ENCODE measurements at places on chromosomes 13 and 19.

- DNase-seq = no peak
Measured at GRCh38 chr13:111881700-111882099, 185.2 kb upstream of the SOX1 start.

- DNase-seq = no peak
Measured at GRCh38 chr13:71962126-71962525, 95.1 kb upstream of the DACH1 start.

DNA sequence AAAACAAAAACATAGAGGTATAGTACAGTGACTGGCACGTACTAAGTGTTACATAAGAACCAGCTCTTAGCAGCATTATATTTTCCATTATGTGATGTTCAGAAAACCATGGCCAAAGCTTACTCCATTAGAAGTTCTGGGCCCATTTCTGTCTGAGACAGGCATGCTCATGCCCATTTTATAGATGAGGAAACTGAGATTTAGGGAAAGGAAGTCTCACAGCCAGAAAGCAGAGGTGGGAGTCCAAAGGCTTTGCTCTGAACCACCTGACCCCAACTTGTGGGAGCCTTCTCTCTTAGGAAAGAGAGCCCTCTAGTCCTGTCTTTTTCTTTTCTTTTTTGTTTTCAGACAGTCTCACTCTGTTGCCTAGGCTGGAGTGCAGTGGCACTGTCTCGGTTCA is 2.3 kb downstream of the AP2S1 start:
- DNase-seq = no peak

- no peak for DNase-seq
Measured at GRCh38 chr13:37375071-37375470, 223.5 kb downstream of the POSTN start.

GRCh38 chr19:48967346-48968178 is 2.5 kb downstream of the FTL start:
- peak; percentile 56 for DNase-seq

- DNase-seq = no peak
Measured at GRCh38 chr13:41513600-41513999, 56.2 kb downstream of the RGCC start.

DNA sequence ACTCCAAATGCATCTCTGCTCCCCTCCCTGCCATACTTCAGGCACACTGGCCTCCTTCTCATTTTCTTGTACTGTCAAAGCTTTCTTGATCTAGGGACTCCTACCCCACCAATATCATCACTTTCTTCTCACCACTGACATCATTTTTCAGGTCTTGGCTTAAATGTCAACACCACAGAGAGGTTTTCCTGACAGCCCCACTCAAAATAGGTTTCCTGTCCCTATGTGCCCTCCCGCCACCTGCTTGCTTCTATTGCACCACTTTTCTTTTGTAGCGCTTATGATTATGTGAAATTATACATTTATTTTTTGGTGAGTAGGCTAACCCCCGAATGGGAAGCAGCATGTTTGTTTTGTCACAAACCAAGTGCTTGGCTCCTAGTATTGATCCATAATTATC is 164.6 kb downstream of the NDFIP2 start:
- DNase-seq = no peak

GRCh38 chr13:112481458-112481857 is 105.3 kb downstream of the SPACA7 start:
- peak; percentile 17 for DNase-seq

- DNase-seq = no peak
Measured at GRCh38 chr19:29076963-29077362, 136.0 kb downstream of the UQCRFS1 start.

DNA sequence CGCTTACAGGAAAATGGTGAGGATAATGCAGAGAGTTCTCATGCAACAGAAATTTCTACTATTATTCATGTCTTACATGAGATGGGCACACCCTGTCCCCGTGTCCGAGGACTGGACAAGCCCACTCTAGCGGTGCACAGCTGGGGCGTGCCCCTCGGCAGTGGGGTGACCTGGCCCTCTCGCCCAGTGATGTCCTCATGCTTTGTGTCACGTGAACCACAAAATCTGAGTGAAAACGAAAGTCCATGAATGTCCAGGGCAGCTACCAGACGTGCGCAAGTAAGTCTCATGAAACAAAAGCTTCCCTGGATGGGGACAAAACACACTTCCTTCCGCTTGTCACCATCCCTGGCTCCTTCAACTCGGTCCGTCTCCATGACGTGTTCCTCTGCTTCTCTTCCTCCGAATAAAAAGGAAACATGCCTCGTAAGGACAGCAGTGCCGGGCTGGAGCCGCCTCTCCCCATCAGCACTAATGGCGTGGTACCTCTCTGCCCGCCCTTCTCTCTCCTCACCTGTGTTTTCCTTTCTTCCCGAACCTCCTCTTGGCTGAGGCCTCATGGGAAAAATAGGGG is 45.6 kb downstream of the ANKRD10 start:
- DNase-seq = peak; percentile 60

- DNase-seq = no peak
Measured at GRCh38 chr13:33541456-33541855, 255.9 kb upstream of the STARD13 start.

DNA sequence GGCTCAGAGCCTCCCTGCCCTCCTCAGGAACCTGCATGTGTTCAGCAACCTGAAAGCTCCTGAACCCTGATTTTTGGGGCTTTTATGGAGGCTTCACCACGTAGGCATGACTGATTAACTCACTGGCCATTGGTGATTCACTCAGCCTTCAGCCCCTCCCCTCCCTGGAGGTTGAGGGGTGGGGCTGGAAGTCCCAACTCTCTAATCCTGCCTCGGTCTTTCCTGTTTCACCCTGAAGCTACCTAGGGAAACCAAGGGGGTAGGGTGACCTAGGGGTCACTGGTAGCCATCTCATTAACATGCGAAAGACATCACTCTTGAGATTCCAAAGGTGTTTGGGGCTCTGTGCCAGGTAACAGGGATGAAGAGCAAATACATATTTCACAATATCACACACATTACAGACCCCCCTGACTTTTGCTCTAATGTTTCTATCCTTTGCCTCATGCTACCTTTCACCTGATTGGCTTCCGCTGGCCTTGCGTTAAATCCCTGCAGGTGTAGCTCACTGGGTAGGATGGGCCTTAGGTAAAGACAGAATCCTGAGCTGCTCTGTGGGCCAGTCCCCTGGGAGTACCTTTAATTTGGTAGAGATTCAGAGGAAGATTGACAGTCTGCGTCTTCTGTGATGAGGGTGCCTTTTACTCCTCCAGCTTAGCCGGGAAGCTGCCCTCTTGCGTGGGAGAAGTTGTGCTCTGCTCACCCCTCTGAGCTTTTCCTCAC is 260.6 kb downstream of the ATP8A2 start:
- DNase-seq = no peak

GRCh38 chr19:517721-518597 is 10.7 kb downstream of the TPGS1 start:
- DNase-seq = no peak

GRCh38 chr13:28534210-28534609 is 39.3 kb upstream of the FLT1 start:
- no peak for DNase-seq

- DNase-seq = no peak
Measured at GRCh38 chr13:44219577-44220548, 153.8 kb upstream of the SERP2 start.

DNA sequence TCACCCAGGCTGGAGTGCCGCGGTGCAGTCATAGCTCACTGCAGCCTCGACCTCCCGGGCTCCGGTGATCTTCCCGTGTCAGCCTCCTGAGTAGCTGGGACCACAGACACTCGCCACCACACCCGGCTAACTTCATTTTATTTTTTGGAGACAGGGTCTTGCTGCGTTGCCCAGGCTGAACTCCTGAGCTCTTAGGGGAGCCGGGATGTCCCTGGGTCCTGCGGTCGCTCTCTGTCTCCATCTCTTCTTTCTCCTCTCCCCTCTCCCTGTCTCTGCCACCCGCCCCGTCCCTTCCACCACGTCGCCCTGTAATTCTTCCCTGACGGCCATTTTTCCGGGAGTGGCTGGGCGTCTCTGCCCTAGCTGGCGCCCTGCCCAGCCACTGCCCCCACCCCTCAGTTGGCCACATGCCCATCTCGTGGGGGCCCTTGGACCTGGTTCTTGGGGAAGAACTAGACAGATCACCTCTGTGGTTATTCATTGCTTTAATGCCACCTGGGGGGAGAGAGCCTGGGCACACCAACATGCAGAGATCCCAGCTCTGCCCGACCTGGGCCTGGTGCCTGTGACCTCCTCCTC is 18.9 kb downstream of the ARID3A start:
- DNase-seq = no peak

DNA sequence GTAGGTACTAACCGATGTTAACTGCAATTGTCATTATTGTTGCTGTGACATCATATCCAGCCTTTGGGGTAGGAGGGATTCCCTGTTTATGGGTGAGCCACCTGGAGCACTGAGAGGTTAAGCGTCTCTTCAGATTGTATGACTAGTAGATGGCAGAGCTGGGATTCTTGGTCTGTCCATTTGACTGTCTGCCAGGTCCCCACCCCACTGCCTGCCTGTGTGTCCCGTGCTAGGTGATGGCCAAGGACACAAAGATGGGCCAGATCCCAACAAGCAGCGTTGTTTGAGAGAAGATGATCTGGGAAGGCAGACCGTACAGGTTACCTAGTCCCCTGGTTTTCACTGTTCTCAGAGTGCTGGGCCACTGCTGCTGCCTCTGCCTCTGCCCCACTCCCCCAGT is 16.6 kb downstream of the PPP2R1A start:
- no peak for DNase-seq

DNA sequence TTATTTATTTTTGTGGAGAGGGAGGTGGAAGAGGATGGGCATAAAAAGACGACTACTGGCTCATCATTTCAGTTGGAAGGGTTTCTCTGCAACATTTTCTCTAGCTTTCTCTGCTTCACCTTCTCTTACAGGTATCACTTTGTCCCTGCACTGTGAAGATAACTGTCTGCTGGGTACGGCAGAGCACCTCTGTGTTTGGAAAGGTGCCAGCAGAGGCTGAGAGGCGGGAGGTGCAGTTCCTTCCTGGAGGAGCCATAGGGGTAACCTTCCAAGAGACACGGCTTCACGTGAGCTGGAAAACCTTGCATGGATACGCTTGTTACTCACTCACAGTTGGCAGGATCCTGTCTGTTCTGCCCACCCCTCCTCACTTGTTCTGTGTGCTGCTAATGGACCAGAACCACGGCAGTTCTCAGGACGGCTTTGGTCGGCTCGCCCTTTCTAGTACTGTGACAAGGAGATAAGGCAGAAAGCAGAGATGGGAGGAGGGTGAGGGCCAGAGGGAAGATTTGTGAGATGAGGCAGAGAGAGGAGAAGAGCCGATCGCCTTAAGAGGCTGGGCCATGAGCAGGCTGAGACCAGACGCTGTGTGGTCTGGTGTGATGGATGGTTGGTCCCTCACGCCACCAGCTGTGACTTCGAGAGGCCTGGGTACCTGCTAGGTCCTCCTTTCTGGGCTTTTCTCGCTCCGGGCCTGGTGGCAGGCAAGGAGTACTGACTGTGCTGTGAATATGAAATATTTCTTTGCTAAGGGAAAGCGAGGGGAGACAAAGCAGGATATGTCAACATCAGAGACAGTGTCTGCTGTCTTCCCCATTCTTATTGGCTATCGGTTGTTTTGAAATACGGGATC is 66.8 kb downstream of the MRPL57 start:
- DNase-seq = no peak

All from RPMI7951 (cell line).